Heart right ventricle (tissue), 16 donors: ENCODE measurements at places on chromosomes 2 and 18.

GRCh38 chr18:50717563-50717962 is 102.3 kb downstream of the MRO start:
- no peak for DNase-seq

GRCh38 chr2:40450796-40451430 is 977 bp downstream of the SLC8A1 start:
- DNase-seq, result peak; percentile 39

- DNase-seq, result no peak
Observed at GRCh38 chr2:86175828-86176227, 19.4 kb downstream of the IMMT start.

DNA sequence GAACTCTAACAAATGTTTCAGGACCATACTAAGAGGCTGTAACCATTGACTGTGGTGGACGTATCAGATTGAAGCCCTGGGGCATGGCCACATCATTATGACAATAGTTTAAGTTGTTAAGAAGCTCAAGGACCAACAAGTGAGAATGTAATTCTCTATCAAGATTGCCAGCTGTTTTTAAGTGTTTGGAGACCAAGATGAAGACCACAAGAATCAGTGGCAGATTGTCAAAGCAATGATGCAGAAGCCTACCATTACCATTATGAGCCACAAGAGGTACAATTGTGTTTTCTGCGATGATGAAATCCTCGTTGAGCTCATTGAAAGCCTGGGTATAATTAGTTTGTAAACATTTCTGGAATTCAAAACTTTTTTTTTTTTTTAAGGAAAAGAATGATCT is 261.1 kb upstream of the ZEB2 start:
- DNase-seq, result no peak

DNA sequence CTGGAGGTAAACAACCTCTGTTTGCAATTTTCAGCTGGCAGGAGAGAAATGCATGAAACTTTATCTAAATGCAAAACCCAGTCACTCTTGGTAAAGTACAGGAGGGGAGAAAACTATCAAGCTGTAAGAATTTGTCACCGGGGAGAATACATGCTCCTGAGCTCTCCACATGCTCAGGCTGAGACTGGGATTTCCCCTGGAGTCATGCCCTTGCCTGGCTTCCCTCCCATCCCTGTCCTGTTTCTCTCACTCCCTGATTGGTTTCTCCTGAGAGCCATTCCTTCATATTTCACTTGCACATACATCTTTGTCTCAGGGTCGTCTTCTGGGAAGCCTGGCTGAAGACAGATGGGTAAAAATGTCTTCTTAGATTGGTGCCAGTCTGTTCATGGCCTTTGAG is 52.9 kb upstream of the SPATS2L start:
- DNase-seq, result peak; percentile 15

GRCh38 chr2:73564986-73565385 is 77.2 kb downstream of the NAT8 start:
- DNase-seq, result no peak

DNA sequence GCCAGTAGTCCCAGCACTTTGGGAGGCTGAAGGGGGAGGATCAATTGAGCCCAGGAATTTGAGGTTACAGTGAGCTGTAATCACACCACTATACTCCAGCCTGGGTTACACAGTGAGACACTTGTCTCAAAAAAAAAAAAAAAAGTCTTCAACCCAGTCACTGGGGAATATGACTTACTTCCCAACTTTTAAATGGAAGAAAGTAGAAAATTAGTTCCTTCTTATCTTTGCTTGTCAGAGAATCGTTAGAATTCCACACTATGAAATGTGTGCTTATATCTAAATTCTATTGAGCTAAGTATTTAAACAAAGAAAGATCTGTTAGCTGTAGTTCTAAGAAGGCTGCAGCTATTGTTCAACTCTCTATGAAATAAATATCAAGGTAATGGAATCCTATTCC is 22.4 kb downstream of the DYNC2LI1 start:
- no peak for DNase-seq

DNA sequence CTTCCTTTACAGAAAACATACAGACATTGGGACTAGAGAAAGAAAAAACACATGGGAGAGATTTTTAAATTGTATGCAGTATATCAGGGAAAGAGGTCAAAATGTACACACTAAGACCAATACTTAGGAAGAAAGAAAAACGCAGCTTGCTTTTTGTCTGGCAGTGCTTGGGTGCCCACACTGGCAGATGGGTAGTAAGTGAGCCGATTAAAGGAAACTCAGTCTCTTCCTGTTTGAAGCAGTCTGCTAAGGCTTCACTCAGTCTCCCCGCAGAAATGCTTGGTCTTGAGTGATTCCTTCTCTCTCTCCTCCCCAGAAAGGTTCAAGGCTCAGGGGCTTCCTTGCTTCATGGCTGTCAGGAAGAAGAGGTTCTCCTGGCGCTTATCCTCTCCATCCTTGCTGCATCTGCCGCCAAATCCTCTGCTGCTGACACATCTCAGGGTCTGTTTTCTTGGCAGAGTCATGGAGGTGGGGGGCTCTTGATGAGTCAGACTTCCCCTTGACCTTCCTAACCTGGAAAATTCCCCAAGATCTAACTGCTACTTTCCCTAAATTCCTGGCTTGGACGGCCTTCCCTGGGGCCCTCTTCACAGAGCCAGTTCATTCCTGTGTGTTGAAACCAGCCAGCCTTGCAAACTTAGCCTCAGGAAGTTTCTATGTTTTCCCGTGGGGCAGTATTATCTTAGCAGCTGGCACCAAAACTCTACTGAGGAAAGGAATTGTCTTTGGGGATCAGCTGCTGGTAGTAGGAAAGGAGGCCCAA is 10.5 kb upstream of the TMSB10 start:
- DNase-seq, result no peak

GRCh38 chr18:46412916-46413315 is 244.1 kb downstream of the LOXHD1 start:
- DNase-seq, result peak; percentile 36

DNA sequence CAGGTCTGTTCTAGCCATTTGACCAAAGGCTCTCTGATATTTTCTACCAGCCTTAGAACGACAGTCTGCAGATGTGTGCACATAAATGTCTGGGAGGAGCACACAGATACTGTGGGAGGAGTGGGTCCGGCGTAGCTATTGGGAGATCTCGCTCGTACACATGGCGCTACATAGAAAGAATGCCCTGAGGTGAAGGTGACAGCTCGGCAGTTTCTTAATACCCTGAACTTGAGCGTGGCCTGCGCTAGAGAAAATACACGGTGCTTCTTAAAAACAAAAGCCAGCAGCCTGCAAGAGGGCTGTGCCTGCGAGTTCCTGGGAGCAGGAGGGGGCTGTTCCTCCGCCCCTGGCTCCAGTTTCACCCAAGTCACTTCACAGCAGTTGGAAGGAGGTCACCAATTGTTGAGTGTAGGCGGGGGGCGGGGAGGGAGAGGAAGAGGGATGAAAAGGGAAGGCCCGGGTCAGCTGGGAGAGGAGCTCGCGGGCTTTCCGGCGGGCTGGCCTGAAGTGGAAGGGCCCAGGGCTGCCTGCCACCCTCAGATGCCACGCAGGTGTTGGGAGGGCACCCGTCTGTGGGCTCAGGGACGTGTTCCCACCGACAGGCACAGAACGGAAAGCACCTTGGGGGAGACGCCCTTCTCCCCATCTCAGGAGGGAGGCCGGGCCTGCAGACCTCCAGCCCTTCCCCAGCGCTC is 124.7 kb upstream of the ZNF516 start:
- DNase-seq, result peak; percentile 54

DNA sequence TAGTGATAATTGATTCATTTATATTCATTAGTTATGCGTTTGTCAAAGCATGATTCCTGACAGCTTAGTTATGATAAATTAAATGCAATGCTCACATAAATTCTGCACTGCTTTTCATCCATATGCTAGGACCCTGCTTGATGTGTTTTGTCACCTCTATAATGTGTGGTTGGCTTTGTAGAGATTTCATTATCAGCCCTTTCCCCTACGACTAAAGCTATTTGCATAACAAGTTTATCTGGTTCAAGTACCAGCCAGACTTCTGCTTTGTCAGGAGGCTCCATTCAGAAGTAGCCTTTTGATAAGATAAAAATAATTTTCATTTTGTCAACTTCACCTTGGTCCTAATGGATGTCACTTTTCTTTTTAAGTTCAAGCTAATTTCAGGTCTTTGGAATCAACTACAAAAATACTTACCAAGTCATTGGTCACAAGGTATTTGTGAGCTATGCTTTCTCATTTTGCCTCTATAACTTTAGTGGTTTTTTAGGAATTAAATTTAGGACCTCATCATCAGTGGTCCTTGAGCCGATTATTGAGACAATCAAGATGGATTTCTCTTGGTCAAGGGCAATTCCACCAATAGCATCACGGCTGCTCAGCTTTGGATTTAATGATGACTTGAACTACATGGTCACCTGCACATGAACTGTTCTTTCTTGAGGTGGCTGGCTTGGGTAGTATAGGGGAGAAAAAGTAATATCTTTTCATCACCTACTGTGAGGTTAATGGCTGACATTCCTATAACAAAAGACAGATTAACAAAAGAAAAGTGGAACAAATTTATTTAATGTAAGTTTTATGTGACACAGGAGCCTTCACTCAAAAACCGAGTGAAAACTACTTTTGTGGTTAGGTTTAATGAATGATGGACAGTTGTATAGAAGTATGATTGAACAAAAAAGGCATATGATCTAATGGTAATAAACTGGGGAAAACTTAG is 162.1 kb downstream of the MYO3B start:
- DNase-seq, result no peak

- no peak for DNase-seq
Observed at GRCh38 chr2:5942204-5942603, 250.0 kb downstream of the SOX11 start.

DNA sequence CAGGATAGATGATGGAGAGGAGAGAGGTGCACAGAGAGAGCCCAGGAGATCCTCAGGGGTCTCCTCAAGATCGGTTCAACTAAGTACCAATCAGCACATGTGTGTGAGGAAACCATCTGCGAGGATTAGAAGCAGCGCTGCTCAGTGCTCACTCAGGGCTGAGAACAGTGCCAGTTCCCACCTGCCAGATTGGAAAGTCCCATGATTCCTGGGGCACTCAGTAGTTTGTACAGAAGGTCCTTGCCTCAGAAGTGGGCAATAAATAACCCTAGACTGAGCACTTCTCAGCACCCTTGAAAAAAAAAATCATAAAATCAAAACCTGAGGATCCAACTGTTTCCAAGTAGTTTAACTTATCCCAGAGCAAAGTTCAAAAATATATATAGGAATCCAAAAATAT is 53.8 kb downstream of the SEMA4F start:
- no peak for DNase-seq

DNA sequence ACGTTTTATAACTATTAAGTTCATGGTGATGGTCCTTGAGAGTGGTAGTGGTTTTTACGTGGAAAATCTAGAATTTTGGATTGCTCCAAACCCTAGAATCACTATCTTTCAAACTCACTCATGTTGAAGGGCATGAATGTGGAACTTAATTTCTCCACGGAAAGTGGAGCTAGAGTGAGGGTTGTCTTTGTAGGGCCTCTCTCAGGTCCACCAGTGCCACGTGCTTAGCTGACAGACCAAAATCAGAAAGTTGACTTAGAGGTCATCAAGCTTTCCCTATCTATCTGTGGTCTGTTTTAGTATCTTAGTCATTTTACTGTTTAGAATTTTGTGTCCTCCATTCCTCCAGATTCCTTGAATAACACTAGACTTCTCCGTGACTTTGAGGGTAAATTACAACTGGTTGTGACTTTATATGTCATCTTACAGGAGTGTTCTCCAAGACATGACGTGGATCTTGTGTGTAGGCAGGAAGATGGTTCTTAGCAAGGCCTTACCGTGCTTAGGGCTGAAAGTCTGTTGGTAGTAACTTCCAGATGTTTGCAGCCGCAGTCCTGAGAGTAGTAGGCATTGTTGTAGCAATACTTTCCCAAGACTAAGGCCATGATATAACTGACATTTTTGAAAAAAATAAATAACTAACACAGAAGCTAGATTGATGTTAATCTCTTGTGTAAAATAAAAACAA is 26.8 kb downstream of the DIS3L2 start:
- no peak for DNase-seq

- DNase-seq, result no peak
Observed at GRCh38 chr2:168976034-168976654, 55.0 kb downstream of the ABCB11 start.

GRCh38 chr2:62202019-62202722 is 6.3 kb downstream of the B3GNT2 start:
- DNase-seq, result no peak

- no peak for DNase-seq
Observed at GRCh38 chr2:99942561-99943347, 199.6 kb downstream of the AFF3 start.

GRCh38 chr18:44732599-44732998 is 51.9 kb downstream of the SETBP1 start:
- DNase-seq, result no peak

DNA sequence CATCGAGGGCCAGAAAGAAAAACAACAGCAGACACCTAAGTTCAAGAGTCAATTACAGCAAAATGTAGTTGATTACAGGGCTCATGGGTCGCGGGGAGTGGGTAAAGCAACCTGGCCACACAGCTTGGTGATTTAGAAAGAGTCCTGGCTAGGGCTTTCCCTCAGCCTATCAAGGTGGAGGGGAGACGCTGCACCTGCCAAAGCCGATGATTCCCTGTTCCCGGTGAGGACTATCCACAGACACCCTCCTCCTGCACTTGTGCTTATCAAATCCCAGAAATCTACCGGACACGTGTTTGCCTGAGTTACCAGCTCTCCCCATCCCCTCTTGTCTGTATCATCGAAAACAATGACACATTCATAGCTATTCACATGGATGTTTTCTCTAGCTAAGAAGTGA is 7.0 kb upstream of the SOX11 start:
- no peak for DNase-seq
